ENCODE measurements at places on chromosomes 3 and 15. TPM values are rescaled to one million over a fixed set of nuclear protein-coding genes. Genes with fewer than 3 reads are reported as not detected.
A peak's percentile ranks its signal among the peaks of the same experiment; 100 is the strongest.

GRCh38 chr3:64265646-64266045, 40.4 kb upstream of the PRICKLE2 start:
- no peak for DNase-seq

DNA sequence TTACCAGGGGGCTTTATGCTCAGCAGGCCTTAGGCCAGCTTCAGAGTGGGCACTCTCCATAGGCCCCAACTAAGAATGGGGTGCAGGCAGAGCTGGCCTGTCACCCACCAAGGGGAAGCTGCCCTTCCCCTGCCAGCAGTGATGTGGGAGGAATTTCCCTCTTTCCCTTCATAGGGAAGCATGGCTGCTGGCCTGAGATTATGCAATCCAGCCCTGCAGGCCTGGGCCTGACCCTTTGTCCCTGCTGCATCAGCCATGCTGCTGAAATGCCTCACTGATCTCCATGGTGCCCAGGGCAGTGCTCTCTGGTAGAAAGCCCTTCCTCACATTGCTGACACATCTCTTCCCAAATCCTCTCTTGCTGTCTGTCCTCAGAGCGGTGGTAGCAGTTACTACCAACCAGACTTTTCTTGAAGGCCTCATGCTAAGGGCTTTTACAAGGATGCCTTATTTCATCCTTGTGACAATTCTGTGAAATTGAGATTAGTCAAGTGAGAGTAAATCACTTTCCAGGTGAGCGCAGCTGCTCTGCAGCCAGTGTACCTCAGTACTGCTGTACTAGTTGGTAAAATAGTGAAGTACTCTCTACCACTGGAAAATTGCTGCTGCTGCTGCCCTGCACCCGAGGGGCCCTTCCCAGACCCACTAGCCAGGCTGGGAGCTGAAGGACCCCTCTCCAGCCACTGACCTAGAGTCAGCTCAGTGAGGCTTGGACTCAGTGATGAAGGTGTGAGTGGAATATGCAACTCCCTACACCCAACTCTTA, 33.8 kb downstream of the MRAS start:
- DNase-seq = peak; percentile 33

- DNase-seq = no peak
Observed at GRCh38 chr3:177348974-177349373, 151.7 kb upstream of the TBL1XR1 start.

DNA sequence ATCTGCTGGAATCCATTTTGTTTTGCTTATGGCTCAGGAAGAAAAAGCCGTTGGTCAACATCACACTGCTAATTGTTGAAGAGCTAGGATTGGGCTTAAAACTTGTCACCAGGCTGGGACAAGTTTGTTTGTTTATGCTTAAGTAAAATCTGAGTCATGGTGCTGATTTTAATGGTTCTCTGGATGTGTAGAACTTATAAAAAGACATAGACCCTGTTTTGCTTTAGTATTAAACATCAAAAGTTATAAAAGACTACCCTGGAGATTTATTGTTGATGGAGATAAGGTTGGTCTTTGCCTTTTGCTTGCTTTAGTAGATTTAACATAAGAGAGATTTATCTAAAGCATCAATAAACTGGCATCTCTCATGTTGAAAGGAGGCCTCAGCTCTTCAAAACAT, 348.2 kb upstream of the GOLIM4 start:
- no peak for DNase-seq

DNA sequence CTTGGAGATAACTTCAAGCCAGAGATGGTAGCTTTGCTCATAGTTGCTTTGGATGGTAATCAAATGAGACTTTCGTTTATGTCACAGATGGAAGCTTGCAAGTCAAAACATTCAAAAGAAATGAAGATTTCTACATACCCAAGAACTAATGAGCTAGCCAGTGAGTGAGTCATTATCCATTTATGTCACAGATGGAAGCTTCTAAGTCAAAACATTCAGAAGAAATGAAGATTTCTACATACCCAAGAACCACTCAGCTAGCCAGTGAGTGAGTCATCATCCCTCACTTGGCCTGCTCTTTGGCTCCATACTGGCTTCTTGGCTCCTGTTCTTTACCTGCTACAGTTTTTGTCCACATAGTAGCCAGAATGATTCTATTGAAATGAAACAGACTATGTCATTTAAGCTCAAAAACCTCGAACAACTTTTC, 559.8 kb upstream of the CBLB start:
- DNase-seq = peak; percentile 12

Gene DOCK3
- total RNA-seq = 0.60 TPM

GRCh38 chr3:101072300-101072699, 79.1 kb upstream of the ABI3BP start:
- no peak for DNase-seq

DNA sequence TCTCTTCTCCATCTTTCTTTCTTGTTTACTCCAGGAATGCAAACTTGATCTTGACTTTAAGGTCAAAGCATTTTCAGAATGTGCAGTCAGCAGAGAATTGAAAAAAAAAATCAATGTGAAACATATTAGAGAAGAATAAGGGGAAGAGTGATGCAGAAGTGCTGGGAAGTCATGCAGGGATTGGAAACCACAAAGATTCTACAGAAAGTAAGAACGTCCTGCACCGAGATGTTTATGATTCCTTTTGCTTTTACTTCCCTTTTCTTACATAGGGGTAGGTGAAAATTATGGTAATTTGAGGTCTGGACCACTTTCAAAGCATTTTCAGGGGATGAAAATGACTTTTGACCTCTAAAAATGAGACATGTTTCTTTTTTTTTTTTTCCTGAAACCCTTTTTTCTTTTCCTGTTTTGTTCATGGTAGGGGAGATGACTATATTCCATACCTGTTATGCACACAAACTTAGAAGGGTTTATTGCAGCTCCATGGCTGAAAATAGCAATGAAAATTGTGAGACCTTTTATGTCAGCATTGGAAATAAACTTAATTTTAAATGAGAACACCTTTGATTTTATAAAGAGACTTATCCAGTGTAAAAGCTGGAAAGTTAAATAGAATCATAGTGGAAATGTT, 623.5 kb upstream of the TBL1XR1 start:
- DNase-seq = no peak

Gene TUSC7
- total RNA-seq = not detected

DNA sequence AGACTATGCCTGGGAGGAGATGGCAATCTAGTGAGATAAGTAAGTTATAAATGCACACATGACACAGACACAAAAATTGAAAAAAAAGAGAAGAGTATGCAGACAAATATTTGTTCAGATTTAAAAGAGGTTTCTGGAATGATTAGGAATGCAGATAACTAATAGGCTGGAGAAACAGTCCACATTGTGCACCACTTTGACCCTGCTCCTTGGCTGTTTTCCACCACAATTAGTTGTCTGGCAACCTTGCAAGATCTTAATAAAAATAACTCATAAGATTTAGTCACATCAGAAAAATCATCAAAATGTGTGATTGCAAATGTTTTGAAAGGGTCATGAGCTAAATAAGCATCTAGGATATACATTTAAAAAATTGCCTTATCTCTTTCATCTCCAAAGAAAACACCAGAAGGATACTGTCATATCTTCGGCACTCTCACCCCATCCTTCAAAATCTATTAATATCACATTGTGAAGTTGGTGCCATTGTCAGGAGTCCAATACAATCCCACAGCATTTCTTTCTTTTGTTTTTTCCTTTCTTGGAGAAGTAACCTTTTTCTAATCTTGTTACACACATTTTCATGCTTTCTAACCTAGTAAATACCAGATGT, 153.7 kb upstream of the KCNMB2 start:
- no peak for DNase-seq

Gene CGNL1
- 1.1 TPM for total RNA-seq

DNA sequence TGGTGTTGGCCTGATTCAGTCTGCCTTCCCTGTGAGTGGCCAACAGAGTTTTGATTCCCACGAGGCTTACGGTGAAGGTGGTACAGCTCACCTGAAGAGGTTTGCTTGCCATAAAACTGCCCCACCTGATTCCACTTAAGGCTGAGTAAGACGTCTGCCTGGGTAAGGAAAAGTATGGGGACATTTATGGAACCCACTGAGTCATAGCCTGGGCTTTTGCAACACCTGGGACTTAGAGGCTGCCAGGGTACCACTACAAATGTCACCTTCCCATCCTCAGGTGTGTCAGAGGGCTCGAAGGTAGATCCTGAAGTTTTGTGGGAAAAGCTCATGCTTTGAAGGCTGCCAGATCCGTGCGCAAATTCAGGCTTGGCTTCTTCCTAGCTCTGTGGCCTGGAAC, 56.9 kb upstream of the SLCO2A1 start:
- DNase-seq = no peak

- peak; percentile 80 for DNase-seq
Observed at GRCh38 chr15:85858586-85859375, 64.1 kb upstream of the KLHL25 start.

DNA sequence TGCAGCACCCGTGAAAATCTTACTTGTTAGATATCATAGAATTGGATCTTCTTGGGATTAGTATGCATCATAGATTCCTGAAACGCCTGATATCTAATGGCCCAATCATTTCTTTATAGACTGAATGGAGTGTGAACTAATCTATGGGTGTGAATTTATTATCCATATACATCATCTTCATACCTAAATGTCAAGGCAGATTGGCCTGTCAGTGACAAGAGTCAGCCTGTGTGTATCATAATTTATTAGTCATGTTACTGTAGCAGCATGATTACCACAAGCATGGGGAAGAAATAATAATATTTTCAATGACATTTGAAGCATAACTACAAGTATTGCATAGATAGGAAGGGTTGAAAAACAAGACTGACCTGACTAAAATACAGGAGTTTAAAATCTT, 235.8 kb downstream of the RAP2B start:
- no peak for DNase-seq

Gene PLSCR4
- total RNA-seq = 53.5 TPM

Gene CHP1
- total RNA-seq = 729 TPM

Gene ROBO1
- 8.6 TPM for total RNA-seq

DNA sequence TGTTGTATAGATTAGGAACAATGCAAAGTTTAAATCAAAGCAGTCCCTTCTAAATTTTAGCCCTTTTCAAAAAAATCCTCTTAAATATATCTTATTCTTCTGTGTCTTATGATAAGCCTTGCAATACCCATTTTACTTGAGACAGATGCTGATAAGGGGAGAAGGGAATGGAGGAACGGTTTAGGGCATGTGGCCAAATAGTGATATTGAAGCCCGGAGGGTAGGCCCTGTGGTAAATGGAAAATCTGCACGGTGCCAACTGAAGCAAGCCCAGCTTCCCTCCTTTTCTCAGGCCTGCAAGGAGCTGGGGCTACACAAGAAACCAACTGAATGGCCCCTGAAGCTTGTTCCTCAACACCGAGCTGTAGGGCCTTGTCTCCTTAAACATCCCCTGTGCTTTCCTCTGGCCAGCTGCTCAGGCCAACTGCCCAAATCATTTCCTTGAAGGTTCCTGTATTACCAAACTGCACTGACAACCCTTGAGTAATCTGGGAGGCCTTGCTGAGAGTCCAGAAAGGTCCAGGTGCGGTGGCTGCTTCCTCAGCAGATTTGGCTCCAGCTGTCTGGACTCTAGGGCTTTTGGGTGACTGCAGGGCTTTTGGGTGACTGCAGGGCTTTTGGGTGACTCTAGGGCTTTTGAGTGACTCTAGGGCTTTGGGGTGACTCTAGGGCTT, 67.2 kb downstream of the NCEH1 start:
- no peak for DNase-seq

DNA sequence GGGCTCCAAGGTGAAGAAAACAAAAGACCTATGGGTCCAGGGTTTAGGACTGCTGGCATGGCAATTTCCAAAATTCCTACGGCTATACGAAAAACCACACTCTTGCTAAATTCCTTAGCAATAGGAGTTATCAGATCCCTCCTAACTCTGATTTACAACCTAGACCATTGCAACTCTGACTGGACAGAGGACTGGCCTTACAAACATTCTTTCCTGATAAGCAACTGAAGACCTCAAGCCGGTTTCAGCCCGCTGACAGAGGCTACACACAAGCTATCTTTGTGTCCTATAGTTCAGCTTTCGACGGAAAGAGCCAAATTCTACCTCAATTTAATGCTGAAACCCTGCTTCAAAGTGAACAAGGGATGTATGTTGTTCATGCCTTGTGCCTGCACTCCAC, 38.3 kb upstream of the AGBL1 start:
- DNase-seq = no peak

GRCh38 chr3:16205156-16205870, 30.8 kb downstream of the GALNT15 start:
- no peak for DNase-seq

Gene ACKR2
- 9.2 TPM for total RNA-seq

- no peak for DNase-seq
Observed at GRCh38 chr3:138625707-138626365, 17.3 kb downstream of the FAIM start.

GRCh38 chr3:127226457-127226856, 33.5 kb downstream of the PRR23E start:
- DNase-seq = no peak

DNA sequence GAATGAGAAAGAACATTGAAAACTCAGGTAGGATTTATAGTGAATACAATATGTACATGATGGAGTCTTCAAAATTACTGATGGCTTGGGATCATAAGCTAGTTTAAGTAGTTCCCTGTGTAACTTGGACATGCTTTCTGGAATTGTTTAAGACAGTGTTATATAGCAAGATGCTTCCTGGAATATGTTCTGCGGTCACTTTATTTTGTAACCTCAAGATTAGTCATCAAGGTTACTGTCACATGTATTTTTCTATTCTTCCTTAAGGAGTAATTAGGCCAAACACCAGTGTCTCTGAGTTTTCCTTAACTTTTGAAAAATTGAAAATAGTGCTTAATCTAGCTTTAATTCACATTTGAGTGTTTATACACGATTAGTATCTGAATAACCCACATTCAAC, 760.3 kb upstream of the ARRDC4 start:
- DNase-seq = no peak

Gene SGO1
- 0.96 TPM for total RNA-seq

DNA sequence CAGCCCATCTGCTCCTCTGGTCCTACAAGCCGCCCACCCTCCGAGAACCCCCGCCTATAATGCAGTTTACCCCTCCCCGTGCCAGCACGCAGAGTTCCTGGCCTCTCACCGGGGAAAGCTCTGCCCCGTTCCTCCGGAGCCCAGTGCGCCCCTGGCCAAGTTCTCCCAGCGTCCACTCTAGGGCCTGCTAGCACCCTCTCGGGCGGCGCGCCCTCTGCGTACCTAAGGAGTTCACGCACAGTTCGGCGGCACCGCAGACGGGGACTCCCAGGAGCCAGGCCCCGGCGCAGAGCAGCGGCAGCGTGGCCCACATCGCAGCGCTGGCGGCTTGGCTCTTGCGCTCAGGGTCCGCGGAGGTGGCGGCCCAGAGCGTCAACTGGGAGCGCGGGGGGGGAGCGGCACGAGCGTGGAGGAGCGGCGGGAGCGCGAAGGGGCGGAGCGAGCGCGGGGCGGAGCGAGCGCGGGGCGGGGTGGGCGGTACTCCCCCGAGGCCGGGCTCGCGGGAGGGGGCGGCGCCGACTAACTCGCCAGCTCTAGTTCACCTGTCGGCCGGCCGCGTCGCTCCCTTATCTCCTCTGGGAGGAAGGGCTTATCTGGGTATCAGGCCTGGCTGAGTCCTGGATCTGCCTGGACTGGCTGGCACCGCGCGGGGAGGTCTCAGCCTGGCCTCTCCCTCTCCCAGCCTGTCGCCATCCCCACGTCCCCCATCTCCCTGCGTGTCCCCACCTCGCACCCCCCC, at the start of gene CTSH:
CTSH (minus strand) TSS at position 378 of the 739 bp plus-strand sequence; CDS start at position 313, 65 bp downstream.
- DNase-seq = peak; percentile 91

GRCh38 chr3:123719862-123720453, 135.1 kb upstream of the HACD2 start:
- DNase-seq = peak; percentile 60

Gene PLA2G4B
- total RNA-seq = 3.5 TPM
